ENCODE measurements at places on chromosomes 2 and 18.

GRCh38 chr2:223062396-223062795 is 10.4 kb downstream of the KCNE4 start:
- no peak for DNase-seq

DNA sequence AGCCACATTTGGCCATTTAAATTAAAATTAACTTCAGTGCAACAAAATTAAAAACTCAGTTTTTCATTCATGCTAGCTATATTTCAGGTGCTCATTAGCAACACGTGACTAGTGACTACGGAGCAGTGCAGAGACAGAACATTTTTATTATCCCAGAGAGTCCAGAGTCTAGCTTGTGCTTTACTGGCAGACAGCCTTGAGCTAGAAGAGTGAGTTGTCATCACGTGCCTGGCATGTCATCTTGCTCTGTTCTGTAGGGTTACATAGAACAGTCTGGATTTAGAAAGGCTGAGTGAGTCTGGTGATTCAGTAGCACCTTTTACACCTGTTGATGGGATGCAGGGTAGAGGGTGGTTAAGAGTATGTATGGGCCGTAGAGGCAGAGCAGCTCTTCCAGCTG is 136.9 kb upstream of the IL1R2 start:
- DNase-seq, result no peak

- no peak for DNase-seq
These were observed 9.2 kb downstream of the SPR start for GRCh38 chr2:72896446-72896845.

- no peak for DNase-seq
These were observed 66.6 kb downstream of the GYPC start for GRCh38 chr2:126722546-126722945.

GRCh38 chr18:9914334-9914583 is 443 bp downstream of the VAPA start:
- DNase-seq, result no peak

DNA sequence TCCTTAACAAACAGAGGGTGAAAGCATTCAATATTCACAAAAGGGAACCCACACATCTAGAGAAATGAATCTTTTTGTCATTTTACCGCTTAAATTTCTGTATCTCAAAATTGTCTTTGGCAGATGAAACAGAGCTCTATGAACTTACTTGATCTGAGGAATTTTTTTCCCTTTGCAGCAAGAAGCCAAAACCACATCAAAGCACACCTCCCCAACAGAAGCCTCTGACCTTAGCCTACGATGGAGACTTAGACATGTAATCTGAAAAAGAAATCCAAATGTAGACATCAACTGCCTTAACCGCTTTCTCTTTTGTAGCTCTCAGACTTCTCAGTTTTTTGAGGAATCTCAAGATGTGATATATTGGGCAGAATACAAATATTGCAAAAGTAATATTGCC is 287.9 kb upstream of the HNMT start:
- DNase-seq, result no peak

GRCh38 chr2:36707050-36707449 is 10.5 kb downstream of the VIT start:
- DNase-seq, result no peak

DNA sequence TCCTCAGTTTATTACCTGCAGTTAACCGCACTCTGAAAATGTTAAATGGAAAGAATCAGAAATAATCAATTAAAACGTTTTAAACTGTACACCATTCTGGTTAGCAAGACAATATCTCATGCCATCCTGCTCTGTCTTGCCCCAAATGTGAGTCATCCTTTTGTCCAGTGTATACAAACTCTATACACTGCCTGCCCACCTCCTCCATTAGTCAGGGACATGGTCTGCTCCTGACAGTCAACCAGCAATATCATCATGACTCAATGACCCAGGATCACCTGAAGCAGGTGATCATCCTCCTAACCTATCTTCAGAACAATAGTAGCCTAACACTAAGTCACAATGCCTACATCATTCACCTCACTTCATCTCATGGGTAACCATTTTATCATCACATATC is 214.7 kb downstream of the KCNH7 start:
- no peak for DNase-seq

- DNase-seq, result no peak
These were observed 635.1 kb upstream of the SLC39A10 start for GRCh38 chr2:195021711-195022507.

- DNase-seq, result no peak
These were observed 99.1 kb upstream of the CD226 start for GRCh38 chr18:70046796-70047195.

- no peak for DNase-seq
These were observed 348.1 kb downstream of the RNF144A start for GRCh38 chr2:7265286-7265685.

DNA sequence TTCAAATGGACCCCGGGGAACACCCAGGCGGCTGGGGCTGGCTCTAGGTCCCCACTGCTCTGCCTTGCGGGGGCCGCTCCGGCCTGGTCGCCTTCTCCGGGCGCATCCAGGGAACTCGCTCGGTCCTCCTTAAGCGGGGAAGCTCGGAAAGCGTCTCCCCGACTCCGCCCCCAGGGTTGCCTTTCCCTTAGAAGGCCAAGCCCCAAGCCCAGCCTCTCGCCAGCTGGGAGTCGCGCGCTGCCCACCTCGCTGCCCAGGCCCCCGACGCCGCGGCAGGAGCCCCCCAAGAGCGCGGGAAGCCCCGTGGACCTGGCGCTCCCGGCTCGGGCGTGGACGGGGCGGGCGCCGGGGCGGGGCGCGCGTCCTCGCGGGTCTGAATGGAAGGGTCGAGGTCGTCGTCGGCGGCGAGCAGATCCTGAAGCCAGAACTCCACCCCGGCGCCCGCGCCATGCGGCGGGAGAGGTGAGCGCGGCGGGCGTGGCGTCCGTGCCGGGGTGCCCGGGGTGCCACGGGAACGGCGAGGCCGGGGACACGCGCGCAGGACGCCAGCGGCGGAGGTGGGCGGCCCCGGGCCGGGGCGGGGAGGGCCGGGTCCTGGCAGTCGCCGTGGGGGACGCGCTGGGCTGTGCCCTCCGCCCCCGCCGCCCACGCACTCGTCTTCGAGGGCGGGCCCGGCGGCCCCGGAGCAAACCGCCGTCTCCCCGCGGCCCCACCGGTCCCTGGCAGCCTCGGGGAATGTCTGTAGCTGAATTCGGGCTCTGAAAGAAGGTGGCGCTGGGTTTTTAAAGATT is at the start of gene BOK:
BOK (plus strand) TSS at position 214 of the 791 bp plus-strand sequence. CDS start 739 bp downstream, outside the sequence.
- DNase-seq, result peak; percentile 41

DNA sequence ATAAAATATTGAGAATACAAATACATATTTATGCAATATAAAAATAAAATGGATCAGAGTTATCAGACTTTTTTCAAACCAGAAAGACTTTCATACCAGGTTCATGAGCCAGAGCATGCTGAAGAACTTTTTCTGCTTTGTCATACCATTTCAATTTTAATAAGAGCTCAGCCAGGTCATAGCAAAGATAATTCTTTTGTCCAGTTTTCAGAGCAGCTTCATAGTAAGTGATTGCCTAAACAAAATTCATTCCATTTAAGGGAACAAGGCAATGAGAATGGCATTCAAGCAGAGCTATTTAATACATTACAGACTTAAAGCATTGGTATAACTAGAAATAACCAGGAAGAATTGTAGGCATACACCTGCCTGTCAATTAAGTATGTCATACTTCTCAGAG is 42.3 kb downstream of the TTC21B start:
- no peak for DNase-seq

- no peak for DNase-seq
These were observed 1186.8 kb upstream of the CELF4 start for GRCh38 chr18:38752430-38752829.

DNA sequence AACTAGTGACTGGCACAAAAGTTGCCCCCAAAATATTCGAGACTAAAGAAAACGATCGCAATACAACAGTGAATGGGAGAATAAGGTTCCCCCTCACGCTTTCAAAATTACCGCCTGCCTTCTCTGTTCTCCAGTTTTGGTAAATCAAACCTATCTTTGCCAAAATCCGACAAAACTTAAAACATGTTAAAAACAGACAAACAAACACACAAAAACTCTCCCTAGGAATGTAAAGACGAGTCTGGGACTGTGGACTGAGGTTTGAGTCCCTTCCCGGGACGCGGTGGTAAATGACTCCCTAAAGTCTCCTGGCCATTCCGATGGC is 435 bp upstream of the IMPACT start:
- DNase-seq, result no peak

DNA sequence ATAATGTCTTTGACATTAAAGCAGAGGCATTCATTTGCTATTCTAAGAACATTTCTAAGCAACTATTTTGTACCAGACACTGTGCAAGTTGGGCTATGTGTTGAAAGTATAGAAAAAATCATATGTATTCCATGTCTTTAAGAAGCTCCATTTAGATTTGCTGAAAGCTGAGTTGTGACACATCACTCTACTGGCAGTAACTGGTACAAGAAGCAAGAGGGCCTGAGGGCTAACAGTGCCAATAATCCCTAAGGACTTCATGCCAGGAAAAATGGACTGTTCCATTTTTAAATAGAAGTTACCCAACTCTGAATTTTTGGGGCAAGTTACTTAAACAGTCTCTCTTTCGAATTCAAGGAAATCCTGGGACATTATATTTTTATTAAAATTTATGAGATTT is 178.7 kb downstream of the SRBD1 start:
- DNase-seq, result no peak

- no peak for DNase-seq
These were observed 53.8 kb downstream of the TGOLN2 start for GRCh38 chr2:85273738-85274731.
